ENCODE measurements at places on chromosomes 16 and 17.
A peak's percentile ranks its signal among the peaks of the same experiment; 100 is the strongest.

- peak; percentile 51 for DNase-seq
These were observed 10.6 kb upstream of the AURKB start for GRCh38 chr17:8220783-8221662.

DNA sequence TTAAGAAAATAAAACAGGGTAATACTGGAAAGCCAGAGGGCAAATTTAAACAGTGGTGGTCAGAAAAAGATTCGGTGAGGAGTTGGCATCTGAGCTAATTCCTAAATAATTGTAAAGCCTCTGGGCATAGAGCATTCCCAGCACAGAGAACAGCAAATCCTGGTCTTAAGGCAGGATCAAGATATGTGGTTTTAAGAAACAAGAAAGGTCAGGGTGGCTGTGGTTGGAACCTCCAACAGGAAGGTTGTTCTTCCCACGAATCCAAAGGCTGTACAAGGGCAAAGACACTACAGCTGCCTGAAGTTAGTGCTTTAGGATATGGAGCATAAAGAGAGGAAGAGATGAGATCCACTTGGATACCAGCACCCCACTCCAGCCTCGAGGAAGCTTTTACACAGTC lies 114.6 kb downstream of the ZNF18 start:
- DNase-seq, result no peak

DNA sequence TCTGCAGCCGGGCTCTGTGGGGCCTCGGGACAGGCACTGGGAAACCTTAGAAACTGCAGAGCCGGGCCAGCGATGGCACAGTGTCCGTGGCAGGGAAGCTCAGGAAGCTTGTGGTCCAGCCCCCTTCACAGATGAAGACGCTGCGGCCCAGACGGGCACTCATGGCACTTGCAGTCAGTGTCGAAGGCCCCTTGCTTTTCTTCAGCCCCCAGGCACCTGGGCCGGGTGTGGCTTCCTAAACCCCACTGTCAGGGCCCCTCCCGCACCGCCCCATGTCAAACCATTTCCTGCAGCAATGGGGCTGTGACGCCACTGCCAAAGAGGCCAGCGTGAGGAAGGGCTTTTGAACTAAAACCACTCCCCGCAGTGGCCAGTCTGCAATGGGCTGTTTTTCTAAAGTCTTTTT lies 164.0 kb downstream of the LAT start:
- DNase-seq, result no peak

DNA sequence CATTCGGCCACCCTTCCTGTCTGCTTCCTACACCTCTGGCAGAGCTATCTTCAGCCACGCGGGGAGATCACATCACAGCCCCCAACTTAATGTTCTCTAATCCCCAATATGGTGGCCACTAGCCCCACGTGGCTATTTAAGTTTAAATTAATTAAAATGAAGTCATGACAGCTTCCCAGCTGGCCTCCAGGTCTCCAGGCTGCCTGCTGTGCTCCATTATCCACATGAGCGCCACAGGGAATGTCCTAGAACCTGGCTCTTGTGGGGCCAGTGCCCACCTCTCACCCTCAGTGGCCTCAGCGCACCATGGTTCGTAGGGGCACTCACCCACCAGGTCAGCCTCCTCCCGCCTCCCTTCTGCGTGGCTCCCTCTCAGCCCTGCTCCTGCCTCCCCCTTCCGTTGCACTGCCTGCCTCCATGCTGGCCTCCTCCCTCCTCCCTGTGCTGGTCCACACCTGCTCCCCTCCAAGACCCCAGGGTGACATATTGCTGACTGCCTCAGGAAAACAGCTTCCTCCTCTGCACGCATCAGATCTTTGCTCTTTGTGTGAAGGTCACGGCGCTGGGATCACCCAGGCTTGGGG lies 47.7 kb downstream of the IRF8 start:
- DNase-seq, result no peak

- no peak for DNase-seq
These were observed 141.9 kb downstream of the TMEM132E start for GRCh38 chr17:34721326-34721725.

DNA sequence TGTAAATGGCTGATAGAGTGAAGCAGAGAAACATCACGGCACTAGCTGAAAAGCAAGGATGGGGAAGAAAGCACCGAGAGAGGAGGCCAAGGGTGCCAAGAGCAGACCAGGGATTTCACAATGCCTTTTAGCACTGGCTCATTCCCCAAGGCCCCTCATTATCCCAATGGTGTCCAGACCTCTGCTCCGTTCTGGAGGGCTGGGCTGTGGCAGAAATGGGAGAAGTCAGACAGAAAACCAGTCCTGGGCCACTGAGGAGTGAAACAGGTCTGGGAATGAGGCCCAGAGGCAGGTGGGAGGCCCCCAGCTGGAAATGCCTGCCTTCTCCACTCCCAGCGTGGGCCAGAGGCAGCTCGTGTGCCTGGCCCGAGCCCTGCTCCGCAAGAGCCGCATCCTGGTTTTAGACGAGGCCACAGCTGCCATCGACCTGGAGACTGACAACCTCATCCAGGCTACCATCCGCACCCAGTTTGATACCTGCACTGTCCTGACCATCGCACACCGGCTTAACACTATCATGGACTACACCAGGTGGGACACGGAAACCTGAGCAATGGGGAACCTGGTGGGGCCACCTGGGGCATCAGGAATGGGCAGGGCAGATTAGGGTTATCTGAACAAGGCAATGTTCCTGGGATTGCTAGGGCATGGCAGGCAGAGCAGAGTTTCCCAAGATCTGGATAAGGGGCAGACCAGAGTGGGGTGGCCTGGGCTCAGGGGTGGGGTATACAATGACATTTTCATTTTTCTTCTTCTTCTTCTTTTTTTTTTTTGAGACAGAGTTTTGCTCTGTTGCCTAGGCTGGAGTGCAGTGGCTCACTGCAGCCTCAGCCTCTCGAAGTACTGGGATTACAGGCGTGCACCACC lies 20.3 kb downstream of the ANKRD40 start:
- DNase-seq, result no peak

- DNase-seq, result no peak
These were observed 76.3 kb downstream of the GAS7 start for GRCh38 chr17:10121971-10122707.

- DNase-seq, result no peak
These were observed 51.8 kb downstream of the C17orf67 start for GRCh38 chr17:56781906-56782305.

GRCh38 chr17:45396496-45397205 lies 36.0 kb downstream of the ARHGAP27 start:
- DNase-seq, result no peak

DNA sequence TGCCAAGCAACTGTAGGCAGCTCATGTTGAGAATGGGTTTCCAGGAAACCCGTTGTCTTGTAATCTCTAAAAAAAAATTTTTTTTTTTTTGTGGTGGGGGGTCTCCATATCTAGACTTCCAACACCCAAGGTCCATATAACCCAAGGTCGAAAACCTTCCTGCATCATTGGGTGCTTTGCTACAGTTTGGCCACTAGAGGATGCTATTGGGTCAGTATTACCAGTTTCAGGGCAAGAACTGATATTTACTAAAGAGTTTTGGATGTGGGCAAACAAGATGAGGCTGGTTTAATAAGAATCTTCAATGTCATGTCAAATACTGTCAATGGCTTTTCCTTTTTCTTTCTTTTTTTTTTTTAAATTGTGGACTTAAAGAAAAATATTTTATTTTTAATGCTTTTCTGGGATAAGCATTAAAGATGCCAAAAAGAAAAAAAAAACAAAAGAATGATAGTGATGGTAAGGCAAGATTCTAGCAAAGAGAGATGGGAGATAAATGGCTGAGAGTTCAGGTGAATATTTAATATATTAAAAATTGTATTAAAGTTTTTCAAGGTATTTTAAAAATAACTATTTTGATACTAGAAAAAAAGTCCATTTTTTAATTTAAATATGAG lies 62.2 kb downstream of the DHRS7C start:
- no peak for DNase-seq

DNA sequence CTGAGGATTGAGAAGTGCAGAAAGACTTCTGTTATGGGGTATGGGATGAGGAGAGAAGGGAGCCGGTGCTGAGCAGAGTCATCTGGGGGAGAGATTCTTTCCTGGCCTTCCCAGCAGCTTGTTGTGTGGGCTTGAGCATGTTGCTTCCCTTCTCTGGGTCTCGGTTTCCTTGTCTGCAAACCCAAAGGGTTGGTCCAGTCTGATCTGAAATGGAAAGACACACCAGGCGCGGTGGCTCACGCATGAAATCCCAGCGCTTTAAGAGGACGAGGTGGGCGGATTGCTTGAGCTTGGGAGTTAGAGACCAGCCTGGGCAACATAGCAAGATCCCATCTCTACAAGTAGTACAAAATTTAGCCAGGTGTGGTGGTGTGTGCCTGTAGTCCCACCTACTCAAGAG lies 6.0 kb downstream of the SOCS3 start:
- no peak for DNase-seq

- DNase-seq, result no peak
These were observed 69.2 kb downstream of the SOX9 start for GRCh38 chr17:72189768-72190593.

GRCh38 chr16:83439412-83439811 lies 368.4 kb upstream of the HSBP1 start:
- DNase-seq, result no peak

GRCh38 chr16:48352648-48353390 lies 32.4 kb downstream of the SIAH1 start:
- DNase-seq, result no peak

DNA sequence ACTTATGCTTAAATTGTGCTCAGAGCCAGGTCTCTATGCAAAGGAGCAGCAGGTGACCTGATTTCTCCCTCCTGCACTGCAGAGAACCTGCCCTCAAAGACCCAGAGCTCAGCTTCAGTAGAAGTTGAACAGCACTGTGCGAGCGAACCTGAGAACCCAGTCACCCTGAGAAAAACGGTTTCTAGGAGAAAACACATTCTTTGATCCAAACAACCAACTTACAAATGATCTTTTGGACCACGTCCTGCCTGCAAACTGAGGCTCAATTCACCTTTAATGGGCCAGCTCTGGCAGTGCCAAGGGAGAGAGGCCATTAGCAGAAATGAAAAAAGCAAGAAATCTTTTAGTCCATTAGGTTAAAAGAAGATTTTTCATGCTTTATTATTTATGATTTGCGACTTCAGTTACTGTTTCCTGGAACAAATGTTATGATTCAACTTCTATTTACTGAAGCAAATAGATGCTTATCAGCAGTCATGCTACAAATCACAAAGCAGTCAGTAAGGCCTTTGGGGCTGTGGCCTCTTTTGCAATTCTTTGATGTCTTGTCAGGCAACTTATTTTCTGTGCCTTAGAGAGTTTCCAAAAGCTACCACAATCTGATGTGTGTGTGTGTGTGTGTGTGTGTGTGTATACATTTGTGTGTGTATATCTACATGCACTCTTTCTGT lies 65.7 kb upstream of the LRRC37A3 start:
- DNase-seq, result no peak

DNA sequence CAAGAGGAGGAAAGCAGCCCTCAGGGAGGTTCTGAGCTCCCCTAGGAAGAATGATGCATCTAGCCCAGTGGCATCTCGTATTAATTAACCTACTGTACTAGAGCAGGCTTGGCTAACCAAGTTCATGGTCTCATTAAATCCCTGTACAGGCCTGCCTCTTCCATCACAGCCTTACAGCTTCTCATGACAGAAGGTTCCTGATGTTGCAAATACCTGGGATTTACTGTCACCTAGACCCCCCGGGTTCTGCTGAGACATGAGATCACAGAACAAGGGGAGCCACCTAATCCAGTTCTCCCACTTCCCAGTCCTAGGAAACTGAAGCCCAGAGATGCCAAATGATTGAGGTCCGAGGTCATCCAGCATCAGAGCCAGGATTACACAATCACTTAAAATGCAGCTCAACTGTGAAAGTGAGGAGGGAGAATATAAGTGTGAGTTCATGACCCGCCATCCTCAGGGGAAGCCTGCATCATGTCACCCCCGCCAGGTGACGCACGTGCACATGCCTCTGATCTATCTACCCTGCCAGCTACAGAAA lies 23.9 kb downstream of the ACLY start:
- DNase-seq, result no peak

- DNase-seq, result no peak
These were observed 512.1 kb downstream of the TOX3 start for GRCh38 chr16:52034830-52035229.

DNA sequence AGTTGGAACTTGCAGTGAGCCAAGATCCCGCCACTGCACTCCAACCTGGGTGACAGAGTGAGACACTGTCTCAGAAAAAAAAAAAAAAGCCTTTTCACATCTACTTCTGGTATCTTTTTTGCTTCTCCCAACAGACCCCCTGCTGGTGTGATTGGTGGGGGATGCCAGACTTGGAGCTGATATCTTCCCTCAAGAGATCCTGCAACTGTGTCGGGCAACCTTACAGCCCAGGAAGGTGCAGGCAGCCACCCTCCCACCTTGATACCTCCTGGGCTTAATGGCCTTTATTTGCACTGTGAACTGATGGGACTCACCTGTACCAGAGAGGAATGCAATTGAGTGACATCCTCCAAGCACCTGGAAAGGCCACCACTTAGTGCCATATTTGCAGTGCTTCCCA lies 142.3 kb downstream of the RGS9 start:
- no peak for DNase-seq

- no peak for DNase-seq
These were observed 153.4 kb upstream of the PLCG2 start for GRCh38 chr16:81625544-81626153.

DNA sequence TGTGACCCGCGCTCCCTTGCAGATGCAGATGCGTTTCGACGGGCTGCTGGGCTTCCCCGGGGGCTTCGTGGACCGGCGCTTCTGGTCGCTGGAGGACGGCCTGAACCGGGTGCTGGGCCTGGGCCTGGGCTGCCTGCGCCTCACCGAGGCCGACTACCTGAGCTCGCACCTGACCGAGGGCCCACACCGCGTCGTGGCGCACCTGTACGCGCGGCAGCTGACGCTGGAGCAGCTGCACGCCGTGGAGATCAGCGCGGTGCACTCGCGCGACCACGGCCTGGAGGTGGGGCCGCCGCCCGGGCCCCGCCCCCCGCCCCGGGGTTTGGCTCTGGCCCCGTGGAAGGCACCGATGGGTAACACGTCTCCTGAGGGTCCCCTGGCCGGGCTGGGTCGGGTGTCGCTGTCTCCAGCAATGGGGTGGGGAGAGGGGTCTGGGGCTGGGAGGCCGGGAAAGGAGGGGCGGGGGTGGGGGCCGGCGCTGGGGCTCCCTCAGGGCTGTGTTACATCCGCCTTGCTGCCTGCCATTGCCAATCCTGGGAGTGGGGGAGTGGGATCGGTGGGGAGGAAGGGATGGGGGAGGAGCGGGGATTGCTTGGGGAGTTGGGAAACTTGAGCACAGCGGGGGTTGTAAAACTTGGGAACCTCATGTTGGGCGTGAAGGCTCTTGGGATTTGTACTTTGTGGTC lies 737 bp downstream of the NUDT16L1 start:
- DNase-seq, result no peak

- no peak for DNase-seq
These were observed 29.5 kb upstream of the CDH1 start for GRCh38 chr16:68707340-68708152.

Data from NCI-H187 (cell line).